Lung (tissue), 17 donors: ENCODE measurements at places on chromosomes 3 and 15.

DNA sequence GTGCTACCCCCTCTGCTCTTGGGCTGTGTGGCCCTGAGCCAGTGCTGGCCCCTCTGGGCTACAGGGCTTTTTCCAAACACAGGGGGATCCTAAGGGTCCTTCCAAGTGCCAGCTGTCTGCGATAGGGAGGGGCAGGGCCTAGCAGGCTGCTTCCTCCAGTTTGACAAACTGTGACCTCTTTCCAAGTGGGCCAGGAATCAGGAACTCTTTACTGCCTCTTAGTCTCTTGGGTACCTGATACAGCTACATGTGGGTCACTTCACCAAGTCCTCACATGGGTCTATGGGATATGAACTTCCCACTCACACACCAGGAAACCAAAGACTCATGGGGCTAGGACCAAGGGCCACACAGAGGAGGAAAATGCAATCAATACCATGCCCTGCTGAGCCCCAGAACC lies 25.4 kb downstream of the SEC61A1 start:
- DNase-seq, result no peak

GRCh38 chr15:28876131-28876844 lies 9.5 kb upstream of the APBA2 start:
- no peak for DNase-seq

GRCh38 chr3:8070011-8070410 lies 431.6 kb upstream of the LMCD1 start:
- no peak for DNase-seq

DNA sequence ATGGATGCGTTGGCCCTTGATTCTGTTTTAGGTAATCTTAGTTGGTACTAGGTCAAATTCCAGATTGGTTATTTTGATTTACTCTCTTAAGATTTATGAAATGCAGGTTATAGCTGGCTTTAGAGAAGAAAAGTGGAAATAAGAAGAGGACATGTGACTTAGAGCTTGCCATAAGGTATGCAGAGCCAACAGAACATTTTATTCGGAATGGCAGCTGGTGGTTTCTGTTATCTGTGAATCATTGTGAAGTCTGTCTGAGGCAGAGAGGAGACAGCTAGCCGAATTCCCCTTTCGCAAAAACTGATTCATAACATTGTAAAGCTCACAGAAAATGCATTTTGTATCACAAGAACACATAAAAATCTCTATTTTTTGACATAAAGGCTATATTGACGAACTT lies 82.1 kb downstream of the FILIP1L start:
- DNase-seq, result no peak

DNA sequence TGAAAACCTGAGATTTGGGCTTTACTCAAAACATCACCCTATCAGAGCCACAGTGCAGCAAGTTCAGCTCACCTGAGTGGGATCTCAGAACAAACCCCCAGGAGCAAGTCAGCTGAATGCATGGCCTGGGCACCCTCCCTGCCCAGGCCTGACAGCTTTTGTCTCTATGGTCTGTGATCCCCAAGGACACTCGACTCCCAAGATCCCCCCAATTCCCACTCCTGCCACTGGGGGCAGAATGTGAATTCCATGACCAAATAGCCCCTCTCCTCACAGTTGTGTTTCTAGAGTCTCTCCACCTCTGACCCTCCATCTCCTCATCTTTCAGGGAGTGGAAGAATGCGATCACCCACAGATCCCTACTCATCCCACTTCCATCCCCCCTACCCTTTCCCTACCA lies 58.9 kb downstream of the ZNF445 start:
- no peak for DNase-seq

- peak; percentile 60 for DNase-seq
These were observed 177.5 kb downstream of the RORA start for GRCh38 chr15:61051569-61052031.

DNA sequence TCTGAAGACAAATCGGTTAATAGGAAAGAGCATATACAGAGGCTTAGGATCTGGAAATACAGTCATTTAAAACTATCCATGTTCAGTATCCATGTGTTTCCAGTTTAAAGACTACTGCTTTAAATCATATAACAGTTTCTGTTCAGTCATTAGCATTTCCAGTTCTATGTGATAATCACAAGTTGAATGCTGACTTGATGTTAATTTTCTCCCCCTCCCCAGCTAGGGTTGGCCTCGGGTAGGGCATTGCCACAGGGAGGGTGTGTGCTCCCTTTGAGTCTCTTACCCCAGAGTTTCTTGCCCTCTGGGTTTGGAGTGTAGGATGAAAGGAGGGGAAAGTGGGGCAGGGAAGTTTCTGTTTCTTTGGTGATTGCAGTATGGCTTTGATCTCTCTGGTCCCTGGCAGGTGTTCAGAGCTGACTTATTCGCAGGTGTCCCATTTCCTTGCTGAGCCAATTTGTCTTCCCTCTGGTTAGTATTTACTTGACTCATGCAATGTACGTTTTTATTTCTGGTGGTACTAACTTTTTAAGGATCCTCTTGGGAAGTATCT lies 86.3 kb downstream of the SH3GL3 start:
- DNase-seq, result no peak
